ENCODE measurements at places on chromosomes 4 and X. TPM values are rescaled to one million over a fixed set of nuclear protein-coding genes. Genes with fewer than 3 reads are reported as not detected.

Gene HTN1
- total RNA-seq: not detected

Gene FAM47E
- not detected for total RNA-seq

Gene OTC
- not detected for total RNA-seq

Gene HSFX2
- 0.72 TPM for total RNA-seq

Gene PAGE1
- total RNA-seq: not detected

Gene MAP9
- total RNA-seq: 9.4 TPM

Gene NAP1L3
- total RNA-seq: 0.24 TPM

Gene ZAR1
- total RNA-seq: not detected

Gene GATA1
- total RNA-seq: not detected

Gene DCHS2
- total RNA-seq: not detected

Gene STPG2
- 0.24 TPM for total RNA-seq

Gene FRAS1
- total RNA-seq: 5.8 TPM

Gene MTMR8
- 0.21 TPM for total RNA-seq

Gene SRD5A3
- total RNA-seq: 17.7 TPM

Gene ERCC6L
- total RNA-seq: 0.48 TPM

Gene ARX
- total RNA-seq: not detected

Gene L1CAM
- 0.85 TPM for total RNA-seq

Gene TGIF2LX
- not detected for total RNA-seq

All from tracheal epithelial cell (primary cell).